ENCODE measurements at places on chromosomes 6 and 20. TPM values are rescaled to one million over a fixed set of nuclear protein-coding genes. Genes with fewer than 3 reads are reported as not detected.

F13A1 gene
- polyA plus RNA-seq = 73.4 TPM

ZNF165 gene
- polyA plus RNA-seq = 3.4 TPM

SGK2 gene
- 13.2 TPM for polyA plus RNA-seq

SLC17A3 gene
- not detected for polyA plus RNA-seq

ERVFRD-1 gene
- 0.13 TPM for polyA plus RNA-seq

MUC22 gene
- not detected for polyA plus RNA-seq

BANF2 gene
- not detected for polyA plus RNA-seq

TMEM242 gene
- 13.5 TPM for polyA plus RNA-seq

- no peak for DNase-seq
Measured at GRCh38 chr6:163985710-163986109, 571.2 kb downstream of the QKI start.

DNA sequence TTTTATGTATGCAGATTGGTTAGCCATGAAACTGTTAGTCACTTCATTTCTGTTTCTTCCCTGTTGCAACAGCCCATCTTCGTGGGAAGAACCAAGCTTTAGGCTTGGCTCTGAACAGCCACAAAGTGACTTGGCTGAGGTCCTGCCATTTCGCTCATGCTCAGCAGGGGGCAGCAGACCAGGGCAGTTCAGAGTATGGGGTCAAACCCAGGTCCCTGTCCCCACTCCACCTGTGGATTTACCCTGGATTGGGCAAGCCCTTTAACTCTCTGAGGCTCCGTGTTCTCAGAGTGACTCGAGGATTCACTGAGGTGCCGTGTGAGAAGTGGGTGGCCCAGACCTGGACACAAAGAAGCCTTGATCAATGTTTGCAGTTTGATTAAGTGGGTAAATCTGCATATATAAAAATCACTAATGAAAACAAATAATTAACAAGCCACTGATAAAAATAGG is 19.8 kb upstream of the MAP1LC3A start:
- DNase-seq = no peak

DNA sequence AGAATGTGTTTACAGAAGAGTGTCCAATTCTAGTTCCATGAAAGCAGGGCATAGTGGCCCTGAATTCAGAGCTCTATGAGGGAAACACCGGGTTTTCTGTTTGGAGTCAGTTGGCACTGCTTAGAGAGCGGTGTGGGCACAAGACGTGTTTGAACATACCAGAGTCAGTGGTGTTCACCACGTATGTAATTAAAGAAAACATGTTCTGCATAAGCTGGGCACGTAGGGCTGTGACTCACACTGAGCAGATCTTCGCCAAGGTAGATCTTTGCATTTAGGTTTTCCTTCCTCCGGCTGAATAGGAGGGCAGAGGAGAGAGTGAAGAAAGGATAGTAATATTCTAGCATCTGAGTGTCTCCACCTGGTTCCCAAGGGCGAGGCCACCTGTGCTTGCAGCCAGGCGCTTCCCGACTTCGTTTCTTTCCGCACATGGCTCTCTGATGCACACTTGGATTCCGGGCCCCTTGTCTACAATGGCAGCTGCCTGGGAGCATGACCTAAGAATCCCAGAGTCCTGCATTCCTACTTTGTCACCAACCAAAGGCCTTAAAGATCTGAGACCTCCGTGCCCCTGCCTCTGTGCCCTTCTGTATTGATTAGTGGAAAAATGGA is 136.2 kb downstream of the ERMARD start:
- no peak for DNase-seq

- DNase-seq = no peak
Measured at GRCh38 chr6:121008553-121008952, 325.7 kb downstream of the TBC1D32 start.

GRCh38 chr6:50288241-50288640 is 238.5 kb upstream of the DEFB112 start:
- no peak for DNase-seq

DNA sequence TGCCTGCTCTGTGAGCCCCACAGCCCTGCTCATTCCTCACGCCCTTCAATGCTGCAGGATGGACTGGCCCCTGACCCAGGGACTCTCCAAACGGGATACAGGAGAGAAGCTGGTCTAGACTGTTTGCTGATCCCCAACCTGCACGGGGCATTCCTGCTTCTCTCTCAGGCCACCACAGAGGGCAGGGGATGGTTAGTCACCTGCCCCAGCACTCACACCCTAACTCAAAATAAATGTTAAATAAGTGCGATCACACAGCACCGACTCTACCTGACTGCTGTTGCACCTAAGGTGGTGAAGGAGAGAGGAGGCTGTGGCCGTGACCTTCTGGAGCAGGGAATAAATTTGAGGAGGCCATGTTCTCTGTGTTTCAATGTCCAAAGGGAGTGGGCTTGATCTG is 39.9 kb upstream of the TGM6 start:
- no peak for DNase-seq

GRCh38 chr6:65064844-65065243 is 642.2 kb downstream of the EYS start:
- DNase-seq = no peak

DNA sequence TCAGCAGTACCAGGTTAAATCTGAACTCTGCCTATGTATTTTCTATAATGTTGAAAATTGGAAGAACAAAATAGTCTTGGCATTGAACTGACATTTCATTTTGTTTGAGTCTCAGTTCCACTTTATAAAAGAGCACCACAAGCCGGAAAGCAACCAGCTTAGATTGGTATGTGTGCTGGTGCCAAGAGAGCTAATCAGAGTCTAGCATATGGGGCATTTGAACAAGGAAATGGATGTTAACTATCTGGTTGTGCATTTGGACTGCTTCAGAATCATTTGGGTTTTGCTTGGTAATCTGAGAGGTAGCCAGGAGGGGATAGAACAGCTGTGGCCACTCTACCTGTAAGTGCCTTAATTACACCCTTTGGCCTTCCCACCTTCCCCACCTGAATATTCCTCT is 184.8 kb downstream of the GRIK2 start:
- DNase-seq = no peak

DNA sequence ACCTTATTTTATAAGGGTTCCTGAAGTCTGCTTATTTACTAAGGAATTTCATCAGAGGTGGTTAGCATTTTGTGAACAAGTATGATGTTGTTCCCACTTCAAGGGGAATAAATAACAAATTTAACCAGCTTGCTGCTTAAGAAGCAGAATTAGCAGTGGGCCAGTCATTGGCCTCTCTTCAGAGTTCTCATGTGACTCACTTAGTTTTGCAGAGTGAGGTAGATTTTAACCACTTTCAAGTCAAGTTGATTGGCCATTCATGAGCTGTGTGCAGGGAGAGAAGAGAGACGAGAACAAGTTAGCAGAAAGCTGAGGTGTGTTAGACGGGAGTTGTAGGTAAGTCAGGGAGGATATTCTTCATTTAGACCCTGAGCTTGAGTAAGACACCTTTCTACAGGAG is 18.1 kb downstream of the TOP1 start:
- no peak for DNase-seq

GRCh38 chr20:1273366-1273765 is 7.3 kb downstream of the SNPH start:
- no peak for DNase-seq

DNA sequence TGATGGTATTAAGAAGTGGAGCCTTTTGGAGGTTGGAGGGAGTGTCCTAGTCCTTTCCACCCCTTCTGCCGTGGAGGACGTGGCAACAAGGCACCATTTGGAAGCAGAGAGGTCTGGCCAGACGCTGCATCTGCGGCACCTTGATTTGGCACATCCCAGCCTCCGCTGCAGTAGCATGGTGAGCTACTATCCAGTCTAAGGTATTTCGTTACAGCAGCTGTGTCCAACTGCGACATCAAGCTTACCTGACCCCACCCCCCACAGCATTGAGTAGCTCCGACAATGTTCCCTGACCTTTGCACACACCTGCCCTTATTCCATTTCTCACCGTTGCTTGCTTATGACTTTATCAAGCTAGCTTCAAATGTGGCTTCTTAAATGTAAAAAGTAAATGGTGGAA is 29.8 kb upstream of the SYNJ2 start:
- no peak for DNase-seq

DNA sequence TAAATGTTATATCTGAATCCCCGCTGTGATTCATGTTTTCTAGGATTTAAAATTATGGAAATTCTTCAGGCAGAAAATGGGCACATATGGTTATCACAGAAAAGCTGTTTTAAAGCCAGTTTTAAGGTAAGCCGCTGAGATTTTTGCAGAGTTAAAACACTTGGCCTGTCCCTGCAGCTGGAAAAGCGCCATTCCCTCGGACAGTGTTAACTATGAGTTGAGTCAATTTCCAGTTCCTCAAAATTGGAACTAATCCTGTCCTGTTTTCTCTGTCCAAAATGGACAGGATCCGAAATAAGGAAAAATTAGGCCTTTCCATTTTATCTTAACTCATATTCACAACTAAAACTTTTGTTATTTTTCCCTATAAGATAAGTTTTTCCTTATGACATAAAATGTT is 225.2 kb downstream of the SAMD5 start:
- no peak for DNase-seq

DNA sequence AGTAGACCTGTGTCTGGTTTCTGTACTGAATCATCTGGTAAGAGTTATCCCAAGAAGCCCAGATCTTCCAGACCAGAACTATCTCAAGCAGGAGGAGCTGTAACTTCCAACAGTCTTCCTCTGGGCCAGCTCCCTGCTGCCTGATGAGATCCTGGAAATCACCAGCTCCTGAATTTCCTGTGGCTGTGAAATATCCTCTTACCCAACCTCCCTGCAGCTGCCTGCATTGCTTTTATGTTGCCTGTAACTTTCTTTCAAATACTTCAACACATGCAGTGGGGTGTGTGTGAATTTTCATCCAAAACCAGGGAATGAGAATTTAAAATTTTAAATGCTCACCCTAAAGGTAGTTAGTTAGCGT is 160.5 kb upstream of the LAMP5 start:
- DNase-seq = no peak

GRCh38 chr6:4295058-4295782 is 159.8 kb upstream of the ECI2 start:
- no peak for DNase-seq

DNA sequence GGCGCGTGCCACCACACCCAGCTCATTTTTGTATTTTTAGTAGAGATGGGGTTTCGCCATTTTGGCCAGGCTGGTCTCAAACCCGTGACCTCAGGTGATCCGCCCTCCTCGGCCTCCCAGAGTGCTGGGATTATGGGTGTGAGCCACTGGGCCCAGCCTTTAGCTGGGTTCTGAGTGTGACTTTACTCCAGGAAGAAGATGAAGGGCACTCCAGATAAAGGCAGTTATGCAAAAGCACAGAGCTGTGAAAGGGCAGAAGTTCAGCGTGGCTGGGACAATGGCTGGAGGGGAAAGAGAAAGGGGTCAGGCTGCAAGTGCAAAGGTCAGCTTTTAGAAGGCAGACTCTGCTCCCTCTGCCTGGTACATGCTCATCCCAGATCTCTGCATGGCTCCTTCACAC is 39.7 kb downstream of the MAP3K5 start:
- DNase-seq = no peak

GRCh38 chr6:56663344-56663743 is 20.7 kb upstream of the DST start:
- DNase-seq = no peak

GRCh38 chr6:26223650-26224546 is 136.7 kb downstream of the HFE start:
- DNase-seq = no peak

- DNase-seq = no peak
Measured at GRCh38 chr6:169536446-169537170, 165.2 kb downstream of the WDR27 start.
